CD4-positive, alpha-beta T cell treated with Interferon alpha-2 for 1 hour (primary cell): ENCODE measurements at places on chromosomes 16 and 17.

DNA sequence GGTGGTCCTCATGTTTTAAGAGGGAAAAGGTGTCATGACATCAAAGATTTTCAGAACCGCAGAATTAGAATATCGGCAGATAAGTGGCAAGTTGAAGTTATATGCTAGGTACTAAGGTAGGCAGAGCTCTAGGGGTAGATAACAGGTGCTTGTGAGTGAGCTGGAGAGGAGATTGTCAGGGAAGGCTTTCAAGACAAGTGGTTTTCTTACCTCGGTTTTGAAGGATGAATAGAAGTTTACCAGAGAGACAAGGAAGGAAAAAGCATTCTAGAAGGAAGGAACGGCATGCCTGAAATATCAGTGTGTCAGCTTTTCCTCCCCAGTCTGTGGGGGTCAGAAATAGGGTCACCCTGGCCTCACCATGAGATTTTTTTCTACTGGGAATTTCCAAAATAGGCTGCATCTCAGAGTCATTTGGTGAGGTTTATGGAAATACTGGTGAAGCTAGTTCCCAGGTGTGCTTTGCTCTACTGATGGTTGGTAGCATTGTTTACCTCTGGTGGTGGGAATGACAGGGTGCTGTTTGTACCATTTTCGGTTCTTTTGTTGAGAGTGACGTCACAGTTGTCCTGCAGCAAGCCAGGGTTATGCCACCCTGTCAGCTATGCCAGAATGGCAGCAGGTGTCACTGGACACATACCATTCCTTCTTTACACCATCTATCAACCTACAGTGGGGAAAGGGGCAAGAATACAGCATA, 112.5 kb downstream of the MSI2 start:
- no peak for DNase-seq

- DNase-seq = no peak
These were observed 11.7 kb downstream of the TMEM100 start for GRCh38 chr17:55710829-55711496.

DNA sequence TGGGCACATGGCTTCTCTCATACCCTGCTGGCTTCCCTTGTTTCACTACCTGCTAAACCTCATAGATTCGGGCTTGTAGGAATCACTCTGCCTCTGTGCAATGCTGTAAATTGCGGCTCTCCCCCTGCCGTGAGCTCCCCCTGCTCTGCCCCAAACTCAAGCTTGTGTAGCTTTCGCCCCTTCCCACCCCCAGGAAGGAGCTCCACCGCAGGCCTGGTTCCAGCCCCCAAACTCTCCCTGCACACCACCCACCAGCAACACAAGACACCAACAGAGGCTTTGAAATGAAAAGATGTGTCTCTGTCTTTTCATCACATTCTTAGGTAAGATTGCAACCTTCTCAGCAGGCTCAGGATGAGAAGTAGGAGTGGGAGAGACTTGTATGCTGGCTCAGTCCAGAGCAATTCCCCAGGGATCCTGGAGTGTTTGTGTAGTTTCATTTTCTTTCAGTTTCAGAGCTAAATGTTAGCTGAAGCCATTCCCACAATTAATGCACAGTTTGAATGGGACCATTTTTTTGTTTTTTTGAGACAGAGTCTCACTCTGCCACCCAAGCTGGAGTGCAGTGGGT, 14.2 kb downstream of the CX3CL1 start:
- no peak for DNase-seq

DNA sequence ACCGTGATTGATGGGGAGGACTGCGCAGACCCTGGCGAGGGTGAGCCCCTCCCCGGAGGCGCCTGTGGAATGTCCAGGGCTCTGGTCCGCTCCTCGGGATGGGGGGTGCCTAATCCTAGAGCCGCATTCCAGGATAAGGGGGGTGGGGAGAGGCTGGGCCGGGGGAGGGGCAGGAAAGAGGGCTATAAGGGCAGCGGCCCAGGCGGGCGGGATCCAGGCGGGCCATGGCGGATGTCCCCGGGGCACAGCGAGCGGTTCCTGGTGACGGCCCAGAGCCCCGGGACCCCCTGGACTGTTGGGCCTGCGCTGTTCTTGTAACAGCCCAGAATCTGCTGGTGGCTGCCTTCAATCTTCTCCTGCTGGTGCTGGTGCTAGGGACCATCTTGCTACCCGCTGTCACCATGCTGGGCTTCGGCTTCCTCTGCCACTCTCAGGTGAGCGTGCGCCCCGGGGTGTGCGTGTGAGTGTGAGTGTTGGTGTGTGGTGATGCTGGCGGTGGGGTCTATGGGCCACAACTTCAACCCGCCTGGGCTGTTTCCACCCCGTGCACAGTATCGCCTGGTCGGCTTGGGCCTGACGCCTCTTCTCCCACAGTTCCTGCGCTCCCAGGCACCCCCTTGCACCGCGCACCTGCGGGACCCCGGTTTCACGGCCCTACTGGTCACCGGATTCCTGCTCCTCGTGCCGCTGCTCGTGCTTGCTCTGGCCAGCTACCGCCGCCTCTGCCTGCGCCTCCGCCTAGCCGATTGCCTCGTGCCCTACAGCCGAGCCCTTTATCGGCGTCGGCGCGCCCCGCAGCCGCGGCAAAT, at the start of gene TMEM88:
TSS of gene TMEM88 (plus strand) at position 216 of the 809 bp plus-strand sequence. CDS start at position 225, 9 bp downstream.
- DNase-seq = no peak

- DNase-seq = no peak
These were observed 188.2 kb upstream of the IRX5 start for GRCh38 chr16:54742436-54742835.

GRCh38 chr17:81547614-81547982, 4.6 kb downstream of the FAAP100 start:
- no peak for DNase-seq

DNA sequence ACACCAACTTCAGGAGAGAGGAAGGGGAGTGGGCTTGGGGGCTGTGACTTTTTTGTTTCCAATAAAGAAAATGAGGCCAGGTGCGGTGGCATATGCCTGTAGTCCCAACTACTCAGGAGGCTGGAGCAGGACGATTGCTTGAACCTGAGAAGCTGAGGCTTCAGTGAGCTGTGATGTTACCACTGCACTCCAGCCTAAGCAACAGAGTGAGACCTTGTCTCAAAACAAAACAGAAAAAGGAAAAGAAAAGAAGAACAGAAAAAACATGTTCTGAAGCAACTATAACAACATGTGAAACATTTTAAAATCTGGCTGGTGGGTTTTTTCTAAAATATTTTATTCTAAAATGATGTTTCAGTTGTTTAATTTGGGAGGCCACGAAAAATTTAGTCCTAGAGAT, 554.0 kb upstream of the ZFHX3 start:
- DNase-seq = no peak

DNA sequence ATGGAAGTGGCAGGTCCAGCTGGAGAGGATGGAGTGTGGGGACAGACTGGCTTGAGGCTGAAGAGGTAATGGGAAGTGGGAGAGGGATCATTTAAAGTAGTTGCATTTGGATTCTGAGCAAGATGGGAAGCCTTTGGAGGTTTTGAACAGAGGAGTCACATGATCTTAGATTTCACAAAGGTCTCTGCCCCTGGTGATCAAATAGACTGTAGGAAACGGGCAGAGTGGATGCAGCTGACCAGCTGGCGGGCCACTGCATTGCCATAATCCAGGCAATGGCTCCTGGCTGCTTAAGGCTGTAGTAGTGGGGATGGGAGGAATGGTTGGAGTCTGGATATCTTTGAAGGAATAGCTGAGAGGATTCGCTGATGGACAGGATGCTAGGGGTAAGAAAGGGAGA, 81.5 kb downstream of the SLC6A2 start:
- DNase-seq = no peak

DNA sequence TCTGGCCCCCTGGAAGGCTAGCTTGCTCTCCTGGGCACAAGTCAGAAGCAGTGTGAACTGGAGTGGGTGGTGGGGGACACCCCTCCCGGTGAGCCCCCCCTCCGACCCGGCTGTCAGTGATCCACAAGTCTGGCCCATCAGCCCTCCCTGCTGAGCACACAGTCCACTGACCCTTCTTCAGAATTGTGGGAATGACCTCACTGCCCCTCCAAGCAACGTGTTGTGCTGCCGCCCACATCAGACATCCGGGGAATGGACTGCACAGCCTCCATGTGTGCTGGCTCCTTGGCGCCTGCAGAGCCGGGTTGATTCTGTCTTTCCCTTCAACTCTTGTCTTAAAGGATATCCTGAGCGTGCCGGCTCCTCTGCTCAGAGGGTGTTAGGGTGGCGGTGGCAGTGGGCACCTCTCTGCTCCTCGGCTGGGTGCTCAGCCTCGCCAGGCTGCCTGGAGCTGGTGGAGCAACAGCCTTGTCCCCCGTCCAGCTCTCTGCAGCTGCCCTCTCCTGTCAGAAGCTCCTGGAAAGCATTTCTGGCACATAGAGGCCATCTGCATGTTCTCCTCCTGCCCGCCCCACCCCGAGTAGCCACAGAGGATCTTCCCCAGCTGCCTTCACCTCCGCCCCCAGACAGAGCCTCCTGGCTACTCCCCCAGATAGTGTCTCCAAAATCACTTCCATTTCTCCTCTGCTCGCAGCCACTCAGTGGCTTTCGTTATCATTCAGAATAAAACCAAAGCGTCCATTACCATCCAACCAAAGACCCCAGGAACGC, 19.8 kb downstream of the NPTX1 start:
- DNase-seq = no peak

GRCh38 chr17:68020409-68020756, 15.2 kb upstream of the KPNA2 start:
- DNase-seq = no peak

DNA sequence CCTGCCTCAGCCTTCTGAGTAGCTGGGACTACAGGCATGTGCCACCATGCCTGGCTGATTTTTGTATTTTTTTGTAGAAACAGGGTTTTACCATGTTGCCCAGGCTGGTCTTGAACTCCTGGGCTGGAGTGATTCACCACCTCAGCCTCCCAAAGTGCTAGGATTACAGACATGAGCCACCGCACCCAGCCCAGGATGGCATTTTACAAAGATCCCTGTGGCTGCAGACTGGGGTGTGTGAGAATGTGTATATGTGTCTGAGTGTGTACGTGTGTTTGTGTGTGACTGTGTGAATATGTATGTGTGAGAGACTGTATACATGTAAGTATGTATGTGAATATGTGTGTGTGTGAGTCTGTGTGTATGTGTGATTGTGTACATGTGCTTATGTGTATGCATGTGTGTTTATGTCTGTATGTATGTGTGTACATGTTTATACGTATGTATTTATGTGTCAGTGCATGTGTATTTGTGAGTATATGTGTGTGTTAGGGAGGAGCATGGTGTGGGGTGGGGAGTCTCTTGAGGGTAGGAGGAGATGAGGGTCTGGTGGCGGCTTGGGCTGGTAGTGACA, 17.0 kb downstream of the RPTOR start:
- DNase-seq = no peak

- no peak for DNase-seq
These were observed 317.8 kb downstream of the RBFOX1 start for GRCh38 chr16:7650431-7650830.
